Caudate nucleus (tissue), 63 donors: ENCODE measurements at places on chromosomes 16 and 17.

DNA sequence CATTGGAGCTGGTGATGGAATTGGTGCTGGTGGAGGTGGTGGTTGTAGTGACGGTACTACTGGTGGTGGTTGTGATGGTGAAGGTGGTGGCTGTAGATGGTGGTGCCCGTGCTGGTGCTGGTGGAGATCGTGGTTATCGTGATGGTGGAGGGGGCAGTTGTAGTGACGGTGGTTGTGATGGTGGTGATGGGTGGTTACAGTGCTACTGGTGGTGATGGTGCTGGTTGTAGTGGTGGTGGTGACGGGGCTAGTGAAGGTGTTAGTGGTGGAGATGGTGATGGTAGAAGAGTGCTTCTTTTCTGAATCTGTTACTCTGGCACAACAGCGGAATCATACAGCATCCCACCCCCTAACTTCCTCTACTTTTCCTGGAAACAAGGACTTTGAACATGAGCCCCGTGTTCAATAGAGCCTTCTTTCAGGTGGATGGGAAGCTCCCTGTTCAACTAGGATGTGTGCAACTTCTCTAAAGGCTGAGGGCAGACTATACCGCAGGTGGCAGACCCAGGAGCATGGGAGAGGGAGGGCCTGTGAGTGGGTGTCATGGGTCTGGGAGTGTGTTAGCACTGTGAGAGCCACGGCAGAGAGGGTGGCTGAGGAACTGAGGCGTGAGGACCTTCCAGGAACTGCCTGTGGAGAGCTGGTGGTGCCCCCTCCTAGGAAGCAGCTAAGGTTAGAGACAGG, 8.2 kb downstream of the TBX21 start:
- no peak for DNase-seq

- peak; percentile 70 for DNase-seq
These were observed 3.8 kb upstream of the HAP1 start for GRCh38 chr17:41738077-41738800.

DNA sequence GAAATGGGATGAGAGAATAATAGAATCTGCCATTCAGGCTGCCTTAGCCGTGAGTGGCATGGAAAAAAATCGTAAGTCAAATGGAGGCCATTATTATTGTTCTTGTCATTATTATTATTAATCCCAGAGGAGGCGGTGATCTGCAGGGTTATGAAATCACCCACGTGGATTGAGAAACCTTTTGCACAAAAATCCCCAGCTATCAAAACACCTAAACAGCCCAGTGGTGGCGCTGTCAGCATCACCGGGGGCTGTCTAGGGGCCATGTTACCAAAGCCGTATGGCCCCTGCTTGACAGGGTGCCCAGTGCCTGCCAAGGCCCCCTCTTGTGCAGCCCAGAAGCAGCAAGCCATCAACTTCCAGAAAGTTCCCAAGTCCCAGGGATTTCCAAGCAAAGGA, 25.2 kb downstream of the CNGB1 start:
- DNase-seq, result no peak

DNA sequence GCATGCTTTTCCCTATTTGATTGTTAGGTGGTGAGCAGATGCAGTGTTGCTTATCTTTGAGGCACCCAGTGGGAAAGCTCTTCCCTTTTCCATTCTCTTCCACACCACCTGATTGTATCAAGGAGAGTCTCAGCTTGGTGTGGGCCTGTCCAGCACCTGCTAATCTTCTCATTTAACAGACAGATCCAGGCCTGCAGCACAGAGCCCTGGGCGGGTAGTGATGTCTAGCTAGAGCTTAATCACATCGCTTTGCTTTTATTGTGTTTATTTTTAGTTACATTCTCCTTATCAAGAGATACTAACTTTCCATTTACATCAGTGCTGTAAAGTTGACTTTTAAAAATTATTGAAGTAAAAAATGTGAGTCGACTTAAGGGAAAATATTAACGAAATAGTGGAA, 24.2 kb downstream of the FOXL1 start:
- DNase-seq, result no peak

DNA sequence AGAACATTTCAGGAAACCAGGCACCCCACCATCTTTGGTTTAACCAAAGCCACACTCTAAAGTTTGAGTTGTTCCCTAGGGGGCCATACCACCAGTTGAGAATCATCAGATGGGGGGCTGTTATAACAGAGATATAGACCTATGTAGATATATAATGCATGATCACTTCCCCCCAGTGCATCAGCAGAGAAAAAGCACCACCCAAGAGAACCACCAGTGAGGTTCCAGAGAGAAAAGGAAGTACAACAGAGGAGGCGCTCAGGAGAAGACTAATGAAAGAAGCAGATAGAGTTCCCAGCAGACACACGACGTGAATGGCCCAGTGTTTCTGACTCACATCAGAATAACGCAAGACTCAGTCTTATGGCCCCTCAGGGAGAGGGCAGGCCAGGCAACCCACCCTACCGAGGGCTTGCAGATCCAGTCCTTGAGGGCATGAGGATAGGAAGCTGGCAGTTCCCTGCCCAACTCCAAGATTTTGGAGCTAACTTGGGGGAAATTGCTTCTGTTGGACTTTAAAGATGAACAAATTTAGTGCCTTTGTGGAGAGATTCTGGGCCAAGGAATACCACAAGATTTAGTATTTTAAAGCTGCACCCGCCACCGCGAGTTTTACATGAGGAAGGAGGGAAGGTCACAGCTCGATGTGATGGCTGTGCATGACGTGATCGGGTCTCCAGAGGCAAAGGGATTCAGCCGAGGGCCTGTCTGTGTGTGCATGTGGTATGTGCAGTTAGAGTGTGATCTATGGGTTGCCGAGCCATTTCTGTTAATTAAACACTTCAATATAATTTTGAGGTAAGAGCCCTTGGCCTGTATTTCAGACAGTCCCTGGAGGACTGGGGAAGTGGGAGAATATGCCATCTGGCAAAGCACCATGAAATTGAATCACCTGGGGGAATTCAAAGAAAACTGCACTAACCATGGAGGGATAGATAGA, 53.1 kb downstream of the AIPL1 start:
- no peak for DNase-seq

GRCh38 chr16:2598723-2599122, 60.9 kb downstream of the PDPK1 start:
- no peak for DNase-seq

DNA sequence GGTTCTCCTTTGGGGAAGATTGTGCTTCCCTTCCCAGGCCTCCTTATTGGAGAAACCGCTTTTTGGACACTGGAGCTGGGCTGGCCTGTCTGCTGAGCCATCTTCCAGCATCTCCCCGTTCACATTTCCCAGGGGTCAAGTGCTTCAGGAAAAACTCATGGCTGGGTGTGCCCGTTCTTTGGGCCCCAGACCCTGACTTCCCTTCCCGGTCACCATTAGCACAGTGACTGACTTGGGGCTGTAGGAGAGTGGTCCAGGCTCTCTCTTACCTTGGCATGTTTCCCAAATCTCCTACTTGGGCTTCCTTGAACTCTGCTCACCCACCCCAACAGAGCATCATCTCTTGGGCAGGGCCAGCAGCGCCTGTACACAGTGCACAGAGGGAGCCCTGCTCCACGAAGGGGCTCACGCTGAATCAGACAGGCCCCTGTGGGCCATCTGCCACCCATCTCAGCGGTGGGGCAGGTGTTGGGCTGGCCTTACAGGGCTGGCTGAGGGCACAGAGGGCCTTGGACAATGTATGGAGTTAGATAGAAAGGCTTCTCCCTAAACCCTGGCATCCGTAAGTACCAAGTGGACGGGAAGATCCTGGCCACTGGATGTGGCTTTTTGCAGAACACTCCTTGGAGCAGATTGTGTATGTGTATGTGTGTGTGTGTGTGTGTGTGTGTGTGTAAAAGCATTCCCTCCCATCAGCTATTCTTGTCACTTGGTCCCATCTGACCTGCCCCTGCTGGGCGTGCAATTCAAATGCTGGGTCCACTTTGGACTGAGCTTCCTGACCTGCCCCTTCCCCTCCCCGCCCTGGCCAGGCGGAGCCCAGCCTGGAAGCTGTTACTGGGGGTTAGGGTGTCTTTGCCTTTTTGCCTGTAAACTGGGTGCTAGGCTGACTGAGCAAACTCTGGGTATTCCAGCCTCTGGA, 24.9 kb upstream of the CDC42EP4 start:
- DNase-seq, result no peak

DNA sequence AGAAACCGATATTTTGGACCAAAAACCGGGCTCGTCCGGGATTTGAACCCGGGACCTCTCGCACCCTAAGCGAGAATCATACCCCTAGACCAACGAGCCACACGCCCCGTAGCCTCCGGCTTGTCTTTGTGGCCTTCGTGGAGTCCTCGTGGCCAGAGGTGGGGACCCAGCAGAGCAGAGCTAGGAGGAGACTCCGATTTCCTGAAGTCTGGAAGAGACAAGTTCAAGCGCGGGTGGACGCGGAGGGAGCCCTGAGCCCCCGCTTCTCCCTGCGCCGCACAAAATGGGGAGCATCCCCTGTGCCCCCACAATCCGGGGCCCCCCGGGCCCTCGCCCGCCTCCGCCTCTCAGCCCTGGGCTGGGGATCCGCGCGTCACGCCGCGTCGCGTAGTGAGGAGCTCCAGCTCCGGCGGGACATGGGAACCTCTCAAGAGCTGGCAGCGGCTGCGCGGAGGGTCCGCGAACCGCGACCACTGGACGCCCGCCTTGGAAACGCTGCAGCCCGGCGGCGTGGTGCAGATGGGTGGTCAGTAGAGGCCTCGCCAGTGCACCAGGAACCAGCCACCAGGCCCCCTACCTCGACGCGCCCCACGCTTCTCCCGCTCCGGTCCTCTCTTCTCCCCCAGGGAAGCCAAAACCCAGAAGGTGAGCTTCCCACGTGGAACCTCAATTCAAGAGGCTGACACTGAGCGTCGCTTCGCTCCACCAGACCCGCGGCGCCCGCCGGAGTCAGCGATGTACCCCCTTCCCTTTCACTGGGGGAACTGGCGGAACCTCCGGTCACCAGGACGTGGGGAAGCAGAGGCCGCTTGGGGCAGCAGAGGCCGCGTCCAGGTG, 5.2 kb upstream of the OR1F1 start:
- no peak for DNase-seq

GRCh38 chr16:71930013-71930563, 34.8 kb downstream of the IST1 start:
- DNase-seq, result no peak

- no peak for DNase-seq
These were observed 31.9 kb downstream of the MSI2 start for GRCh38 chr17:57288040-57288772.

GRCh38 chr17:28573040-28573380, 1.7 kb upstream of the PIGS start:
- DNase-seq, result no peak

DNA sequence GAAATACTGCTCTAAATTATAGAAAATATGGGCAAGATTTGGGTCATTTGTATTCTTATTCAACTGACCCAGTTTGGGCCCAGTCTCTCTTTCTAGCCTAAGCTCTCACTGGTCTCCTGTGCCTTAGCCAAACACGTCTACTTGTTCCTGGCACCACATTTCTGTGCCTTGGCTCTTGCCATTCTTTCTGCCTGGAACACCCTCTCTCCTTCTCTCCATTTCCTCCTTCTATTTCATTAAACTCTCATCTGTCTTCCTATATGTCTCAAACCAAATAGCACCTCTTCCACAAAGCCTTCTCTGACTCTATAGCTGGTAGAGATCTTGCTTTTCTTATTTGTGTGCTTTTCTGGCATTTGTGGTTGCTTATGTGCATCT, 37.7 kb upstream of the NUFIP2 start:
- no peak for DNase-seq

- DNase-seq, result no peak
These were observed 4.6 kb upstream of the MVD start for GRCh38 chr16:88667461-88667860.

DNA sequence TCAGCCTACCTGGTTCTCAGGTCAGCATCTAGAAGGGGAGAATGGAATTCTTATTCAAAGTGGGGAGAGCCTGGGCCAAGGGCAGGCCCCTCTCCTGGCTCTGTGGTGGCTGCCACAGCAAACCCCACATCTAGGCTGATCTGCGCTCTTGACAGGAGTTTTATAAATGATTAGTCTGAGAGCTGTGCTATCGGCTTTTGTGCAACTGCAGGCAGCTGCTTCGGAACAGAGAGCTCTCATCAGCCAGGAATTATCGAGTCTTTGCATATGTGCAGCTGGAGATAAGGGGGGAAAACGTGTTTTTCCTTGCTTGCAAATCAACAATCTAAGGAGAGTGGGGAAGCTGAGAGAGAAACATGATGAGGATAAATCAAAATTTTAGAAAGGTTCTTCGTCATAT, 91.7 kb downstream of the HS3ST3A1 start:
- no peak for DNase-seq

DNA sequence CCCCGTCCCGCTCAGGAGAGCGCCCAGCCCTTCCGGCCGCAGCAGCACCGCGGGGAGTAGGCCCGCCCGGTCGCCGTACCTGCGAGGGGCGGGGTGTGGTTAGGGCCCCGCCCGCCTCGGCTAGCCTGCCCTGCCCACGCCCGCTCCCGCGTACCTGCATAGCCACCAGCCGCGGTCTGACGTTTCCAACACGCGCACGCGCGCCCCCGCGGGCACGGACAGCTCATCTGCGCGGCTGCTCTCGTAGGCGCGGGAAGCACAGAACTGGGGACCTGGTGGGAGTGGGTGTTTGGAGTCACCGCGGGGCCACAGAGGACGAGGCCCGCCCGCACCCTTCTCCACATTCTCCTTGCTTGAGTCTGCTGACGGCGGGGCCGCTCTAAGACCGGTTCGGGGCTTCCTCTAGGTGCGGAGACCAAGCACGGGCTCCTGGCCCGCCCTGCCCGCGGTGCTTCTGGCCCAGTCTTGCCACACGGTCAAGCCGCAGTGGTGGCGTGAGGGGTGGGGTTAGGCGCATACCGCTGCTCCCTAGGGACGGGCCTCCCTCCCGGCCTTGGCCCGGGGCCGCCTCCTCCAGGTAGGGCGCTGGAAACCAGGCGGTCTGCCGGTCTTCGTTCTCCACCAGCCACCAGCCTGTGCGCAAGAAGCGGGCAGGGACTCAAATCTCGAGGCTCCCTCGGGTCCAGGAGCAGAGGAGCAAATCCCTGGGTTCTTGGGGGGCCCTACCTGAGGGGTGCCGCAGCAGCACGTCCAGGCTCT, 1.8 kb downstream of the NOXO1 start:
- peak; percentile 22 for DNase-seq

- no peak for DNase-seq
These were observed 351.2 kb downstream of the SEC14L1 start for GRCh38 chr17:77491921-77492445.

DNA sequence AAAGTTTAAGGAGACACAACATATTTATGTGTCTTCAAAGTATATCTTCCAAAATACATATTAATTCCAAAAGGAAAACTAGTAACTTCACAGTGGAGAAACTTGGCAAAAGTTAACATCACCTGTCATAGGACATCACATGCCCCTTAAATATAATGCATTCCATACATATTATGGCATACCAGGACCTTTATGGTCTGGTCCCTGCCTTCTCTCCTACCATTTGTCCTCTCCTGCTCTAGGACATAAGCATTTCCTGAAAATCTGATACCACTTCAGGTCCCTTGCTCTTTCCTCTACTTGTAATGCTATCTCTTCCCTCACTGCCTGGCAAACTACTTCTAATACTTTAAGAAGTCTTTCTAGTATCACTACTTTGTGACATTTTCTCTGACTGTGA, 168.1 kb upstream of the RBL2 start:
- no peak for DNase-seq
